ENCODE measurements at places on chromosomes 2 and 18.

GRCh38 chr18:55106466-55106865, 147.2 kb upstream of the CCDC68 start:
- DNase-seq = no peak

GRCh38 chr18:32771871-32772580, 797 bp downstream of the KLHL14 start:
- no peak for DNase-seq

DNA sequence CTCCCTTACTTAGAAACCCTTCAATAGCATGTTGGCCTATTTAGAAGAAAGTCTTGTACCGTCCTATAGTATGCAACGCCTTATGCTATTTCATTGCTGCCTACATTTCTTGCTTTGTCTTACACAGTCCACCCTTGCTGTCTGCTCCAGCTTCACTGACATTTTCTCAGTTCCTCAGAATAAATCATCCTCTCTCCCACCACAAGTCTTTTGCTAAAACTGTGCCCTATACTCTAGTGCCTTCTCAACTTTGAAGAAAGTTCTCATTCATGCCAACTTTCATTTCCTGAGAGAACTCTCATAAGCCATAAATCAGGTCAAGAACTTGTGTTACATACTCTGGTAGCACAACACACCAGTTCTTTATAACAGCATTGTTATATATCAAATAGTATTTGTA, 54.3 kb upstream of the COL3A1 start:
- no peak for DNase-seq

- DNase-seq = no peak
Observed at GRCh38 chr2:240590681-240591111, 4.2 kb downstream of the CAPN10 start.

- DNase-seq = no peak
Observed at GRCh38 chr2:43622931-43623451, 14.1 kb upstream of the PLEKHH2 start.

- DNase-seq = no peak
Observed at GRCh38 chr2:104443145-104443544, 410.8 kb upstream of the POU3F3 start.

DNA sequence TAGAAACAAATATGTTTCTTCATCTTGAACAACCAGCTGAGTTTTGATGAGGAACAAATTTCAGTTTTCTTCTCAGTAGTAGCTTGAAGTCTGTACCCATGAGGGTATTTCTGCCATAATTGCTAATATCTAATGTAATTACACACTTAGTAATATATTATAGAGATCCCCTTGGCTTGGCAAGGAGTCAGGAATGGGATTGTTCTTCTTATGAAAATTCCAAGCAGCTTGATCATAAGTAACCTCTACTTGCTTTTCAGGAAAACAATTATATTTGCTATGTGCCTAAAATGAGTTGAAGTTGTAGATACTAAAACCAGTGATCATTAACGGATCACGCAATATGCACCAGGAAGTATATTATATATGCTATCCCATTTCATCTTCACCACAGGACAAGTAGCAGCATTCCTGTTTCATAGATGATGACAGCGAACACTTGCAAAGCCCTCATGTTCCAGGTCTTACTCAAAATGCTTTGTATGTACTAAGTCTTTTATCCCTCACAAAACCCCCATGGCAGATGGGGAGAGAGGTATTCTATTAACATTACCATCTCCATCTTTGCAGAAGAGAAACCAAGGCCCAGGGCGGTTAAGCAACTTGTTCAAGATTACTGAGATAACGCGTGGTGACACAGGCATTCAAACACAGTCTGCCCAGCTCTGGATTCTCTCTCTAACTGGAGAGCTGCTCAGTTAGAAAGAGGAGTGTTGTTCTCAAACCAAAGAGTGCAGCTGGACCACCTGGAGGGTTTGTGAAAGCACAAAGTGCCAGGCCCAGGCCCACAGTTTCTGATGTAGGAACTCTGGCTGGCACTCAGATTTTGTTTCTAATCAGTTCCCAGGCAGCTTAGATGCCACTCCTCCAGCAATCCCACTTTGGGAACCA, 21.8 kb upstream of the RGPD4 start:
- no peak for DNase-seq

DNA sequence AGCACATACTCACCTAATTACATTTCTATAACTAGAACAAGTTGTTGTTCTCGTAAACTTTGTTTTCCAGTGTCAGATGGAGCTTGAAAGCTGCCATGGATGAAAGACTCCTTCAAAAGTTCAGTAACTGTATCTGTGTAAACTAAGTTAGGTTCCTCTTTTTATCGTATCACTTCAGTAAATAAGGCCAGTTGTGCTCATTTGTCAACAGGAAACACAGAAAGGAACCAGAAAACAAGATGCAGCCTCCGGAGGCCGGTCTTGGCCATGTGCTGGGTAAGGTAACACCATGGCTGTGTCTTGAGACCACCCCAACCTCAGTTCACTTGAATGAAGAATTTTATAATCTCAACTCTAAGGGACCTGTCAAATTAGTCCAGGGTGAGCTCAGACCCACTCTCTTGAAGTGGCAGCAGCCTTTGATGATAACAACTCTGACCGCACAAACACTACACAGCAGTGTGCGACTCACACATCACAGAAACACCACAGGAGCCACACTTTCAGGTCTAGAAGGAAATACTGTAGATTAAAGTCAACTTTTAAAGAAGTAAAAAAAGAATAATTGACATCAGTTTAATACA, 213.8 kb downstream of the AFF3 start:
- DNase-seq = no peak

DNA sequence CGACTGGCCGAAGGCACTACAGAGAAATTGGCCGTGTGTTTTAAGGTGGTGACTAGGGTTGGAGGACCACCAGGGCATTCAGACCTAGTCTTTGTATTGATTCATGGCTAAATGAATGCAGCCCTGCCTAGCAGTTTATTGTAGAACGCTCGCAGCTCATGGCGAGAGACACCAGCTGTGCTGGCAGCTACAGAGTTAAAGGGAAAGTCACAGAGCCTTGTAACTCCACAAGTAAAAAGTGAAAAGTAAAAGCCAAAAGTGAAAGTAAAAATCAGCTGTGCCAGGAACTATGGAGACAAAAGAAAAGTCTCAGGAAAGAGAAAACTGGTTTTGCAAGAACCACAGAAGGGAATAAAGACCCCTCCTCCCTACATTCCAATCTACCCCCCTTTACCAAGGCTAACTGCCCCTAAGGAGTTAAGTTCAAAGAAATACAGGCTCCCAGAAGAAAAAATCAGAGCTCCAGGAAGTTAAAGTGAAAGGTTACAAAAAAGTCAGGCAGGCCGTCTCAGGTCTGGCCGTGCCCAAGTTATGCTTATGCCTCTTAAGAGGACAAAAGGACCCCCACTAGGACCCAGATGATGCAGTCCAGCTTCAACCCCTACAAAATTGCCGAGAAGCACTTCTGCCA, 46.4 kb upstream of the SELENOI start:
- DNase-seq = no peak

GRCh38 chr2:181918188-181918587, 26.7 kb downstream of the ITPRID2 start:
- DNase-seq = no peak

GRCh38 chr18:2963048-2963447, 49.9 kb downstream of the LPIN2 start:
- DNase-seq = no peak

GRCh38 chr18:35581898-35582641, 530 bp downstream of the GALNT1 start:
- DNase-seq = no peak

GRCh38 chr18:36398419-36398818, 100.9 kb downstream of the FHOD3 start:
- DNase-seq = no peak

DNA sequence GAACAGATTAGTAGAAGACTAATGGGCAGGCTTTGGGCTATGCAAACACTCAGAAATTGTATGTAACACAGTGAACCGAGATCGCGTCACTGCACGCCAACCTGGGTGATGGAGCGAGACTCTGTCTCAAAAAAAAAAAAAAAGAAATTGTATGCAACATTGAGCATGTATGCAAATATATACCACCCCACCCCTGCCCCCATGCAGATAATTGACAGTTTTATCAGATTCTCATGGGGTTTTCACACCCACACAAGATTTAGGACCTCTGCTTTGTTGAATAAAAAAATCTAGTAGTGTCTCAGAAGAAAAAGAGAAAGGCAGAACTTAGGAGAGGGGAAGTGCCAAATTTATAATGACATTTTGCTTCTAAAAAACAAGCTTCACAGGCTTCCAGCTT, 131.6 kb upstream of the FN1 start:
- DNase-seq = no peak
